H9 (cell line): ENCODE measurements at places on chromosomes 16 and 17. TPM values are rescaled to one million over a fixed set of nuclear protein-coding genes. Genes with fewer than 3 reads are reported as not detected.

- H3K36me3 ChIP-seq: peaks cover 3% of the 10 kb centered on the region; the same call in 1 of the 3 replicates
- no peak overlapping the region; the same call in 2 of the 3 replicates for H3K4me3 ChIP-seq
- no peak overlapping the region for H3K27ac ChIP-seq
- no peaks in the 10 kb centered on the region for H3K27me3 ChIP-seq
Measured at GRCh38 chr16:71407731-71408130, 34.1 kb downstream of the TLE7 start.

GRCh38 chr16:354971-355461 is 2.5 kb upstream of the AXIN1 start:
- no peak overlapping the region for H3K27ac ChIP-seq
- H3K4me1 ChIP-seq: no peaks in the 10 kb centered on the region
- DNase-seq: no peak
- H3K4me3 ChIP-seq: no peak overlapping the region
- no peaks in the 10 kb centered on the region for H3K36me3 ChIP-seq
- H3K27me3 ChIP-seq: no peaks in the 10 kb centered on the region

The FA2H gene
- 25.1 and 26.6 TPM in 2 replicates for total RNA-seq

DNA sequence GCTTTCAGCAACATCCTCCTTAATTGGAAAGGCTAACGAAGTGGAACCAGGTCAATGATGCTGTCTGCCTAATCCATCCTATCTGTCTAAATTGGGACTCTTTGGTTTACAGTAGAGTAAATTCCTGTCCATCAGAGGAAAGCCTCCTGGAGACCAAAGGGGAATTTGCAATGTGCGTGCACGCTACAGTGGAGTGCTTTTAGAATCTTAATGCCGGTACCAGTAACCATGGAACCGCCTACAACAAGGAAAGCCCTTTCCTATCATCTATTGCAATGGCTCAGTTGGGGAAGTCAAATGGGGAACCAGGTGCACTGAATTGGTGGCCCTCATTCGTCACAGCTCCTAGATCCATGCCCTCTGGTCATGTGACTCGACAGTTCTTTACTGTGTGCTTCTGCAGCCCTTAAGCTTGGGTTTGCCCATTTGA is 110.1 kb downstream of the XYLT1 start:
- H3K27me3 ChIP-seq: no peaks in the 10 kb centered on the region
- peaks cover 3% of the 10 kb centered on the region; the same call in 1 of the 2 replicates for H3K4me1 ChIP-seq

The RHBDL3 gene
- 8.7 and 12.5 TPM in 2 replicates for total RNA-seq

The MOSMO gene
- total RNA-seq: 12.4 and 13.5 TPM in 2 replicates

The C17orf75 gene
- total RNA-seq: 37.4 and 40.4 TPM in 2 replicates

DNA sequence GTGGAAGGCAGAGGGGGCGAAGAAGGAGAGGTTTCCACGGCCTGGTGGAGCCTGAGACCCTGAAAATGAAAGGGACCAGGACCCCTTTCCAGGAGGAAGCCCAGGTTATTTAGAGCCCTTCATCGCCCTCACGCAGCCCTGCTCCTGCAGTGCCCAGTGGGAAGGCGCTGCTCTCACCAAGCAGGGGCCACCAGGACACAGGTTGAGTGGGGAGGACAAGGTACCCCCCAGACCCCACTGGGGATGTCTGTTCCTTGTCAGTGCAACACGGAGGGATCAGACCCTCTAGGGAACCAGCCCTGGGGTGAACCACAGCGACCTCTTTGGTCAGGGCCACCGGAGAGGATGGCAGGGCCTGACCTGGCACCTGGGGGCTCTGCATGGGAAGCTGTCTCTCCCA is 163.9 kb downstream of the C16orf95 start:
- H3K4me3 ChIP-seq: no peak overlapping the region
- peaks cover 7% of the 10 kb centered on the region for H3K36me3 ChIP-seq
- H3K27me3 ChIP-seq: no peaks in the 10 kb centered on the region
- no peaks in the 10 kb centered on the region for H3K4me1 ChIP-seq

DNA sequence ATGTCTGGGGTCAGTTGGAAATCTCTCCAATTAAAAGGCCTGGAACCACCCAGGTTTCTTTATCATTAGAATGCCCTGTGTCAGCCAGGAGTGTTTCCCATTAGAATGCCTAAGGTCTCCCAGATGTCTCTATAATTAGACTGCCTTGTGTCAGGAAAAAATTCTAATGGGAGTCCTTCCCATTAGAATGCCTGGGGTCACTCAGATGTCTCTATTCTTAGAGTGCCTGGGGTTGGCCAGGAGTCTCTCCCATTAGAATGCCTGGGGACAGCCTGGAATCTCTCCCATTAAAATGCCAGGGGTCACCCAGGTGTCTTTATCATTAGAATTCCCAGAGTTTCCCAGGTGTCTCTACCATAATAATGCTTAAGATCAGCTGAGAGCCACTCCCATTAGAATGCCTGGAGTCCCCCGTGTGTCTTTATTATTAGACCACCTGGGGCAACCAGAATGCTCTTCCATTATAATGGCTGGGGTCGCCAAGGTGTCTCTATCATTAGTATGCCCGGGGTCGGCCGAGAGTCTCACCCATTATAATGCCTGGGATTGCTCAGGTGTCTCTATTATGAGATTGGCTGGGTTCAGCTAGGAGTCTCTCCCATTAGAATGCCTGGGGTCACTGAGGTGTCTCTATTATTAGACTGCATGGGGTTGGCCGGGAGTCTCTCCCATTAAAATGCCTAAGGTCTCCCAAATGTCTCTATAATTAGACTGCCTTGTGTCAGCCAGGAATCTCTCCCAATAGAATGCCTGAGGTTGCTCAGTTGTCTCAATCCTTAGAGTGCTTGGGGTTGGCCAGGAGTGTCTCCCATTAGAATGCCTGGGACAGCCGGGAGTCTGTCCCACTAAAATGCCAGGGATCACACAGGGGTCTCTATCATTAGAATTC is 2254.6 kb downstream of the TP53TG3F start:
- no peaks in the 10 kb centered on the region for H3K4me1 ChIP-seq
- no peak overlapping the region for H3K4me3 ChIP-seq
- no peak for DNase-seq
- H3K27me3 ChIP-seq: no peaks in the 10 kb centered on the region
- H3K27ac ChIP-seq: no peak overlapping the region

The ABCA8 gene
- not detected in 2 replicates for total RNA-seq

The ST6GALNAC1 gene
- total RNA-seq: not detected in 2 replicates

The TXNL4B gene
- total RNA-seq: 9.9 and 10.3 TPM in 2 replicates

The HES7 gene
- total RNA-seq: 0.26 and 0.33 TPM in 2 replicates

The CHMP6 gene
- total RNA-seq: 23.4 and 25.0 TPM in 2 replicates

The PLA2G10 gene
- 1.0 and 2.2 TPM in 2 replicates for total RNA-seq

DNA sequence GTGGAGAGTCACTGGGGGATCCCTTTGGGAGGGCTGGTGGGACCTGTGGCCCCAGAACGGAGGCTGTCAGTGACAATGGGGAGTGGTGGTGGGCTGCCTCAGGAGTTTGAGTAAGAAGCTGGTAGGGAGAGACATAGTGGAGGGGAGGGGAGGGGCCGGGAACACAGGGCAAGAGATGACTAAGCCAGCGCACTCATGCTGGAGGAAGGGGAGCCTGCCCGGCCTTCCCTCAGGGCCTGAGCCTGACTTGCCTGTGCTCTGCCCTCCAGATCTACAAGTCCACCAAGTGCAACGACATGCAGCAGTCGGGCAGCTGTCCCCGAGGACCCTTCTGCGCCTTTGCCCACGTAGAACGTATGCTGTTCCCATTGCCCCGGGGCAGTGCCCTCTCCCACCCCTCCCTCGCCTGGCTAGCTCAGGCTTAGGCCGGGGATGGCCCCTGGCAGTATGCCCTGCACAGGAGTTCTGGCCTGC is 29.3 kb downstream of the UNC13D start:
- no peak overlapping the region for H3K27ac ChIP-seq
- H3K4me1 ChIP-seq: no peaks in the 10 kb centered on the region

The OTOP2 gene
- total RNA-seq: 0.11 TPM in 1 of 2 replicates, not detected in the other

The NTN1 gene
- 1.2 and 1.3 TPM in 2 replicates for total RNA-seq

GRCh38 chr17:67569015-67569451 is 148.7 kb upstream of the NOL11 start:
- no peaks in the 10 kb centered on the region for H3K27me3 ChIP-seq
- no peaks in the 10 kb centered on the region for H3K4me1 ChIP-seq
- peaks cover 28% of the 10 kb centered on the region for H3K36me3 ChIP-seq
- H3K27ac ChIP-seq: no peak overlapping the region

DNA sequence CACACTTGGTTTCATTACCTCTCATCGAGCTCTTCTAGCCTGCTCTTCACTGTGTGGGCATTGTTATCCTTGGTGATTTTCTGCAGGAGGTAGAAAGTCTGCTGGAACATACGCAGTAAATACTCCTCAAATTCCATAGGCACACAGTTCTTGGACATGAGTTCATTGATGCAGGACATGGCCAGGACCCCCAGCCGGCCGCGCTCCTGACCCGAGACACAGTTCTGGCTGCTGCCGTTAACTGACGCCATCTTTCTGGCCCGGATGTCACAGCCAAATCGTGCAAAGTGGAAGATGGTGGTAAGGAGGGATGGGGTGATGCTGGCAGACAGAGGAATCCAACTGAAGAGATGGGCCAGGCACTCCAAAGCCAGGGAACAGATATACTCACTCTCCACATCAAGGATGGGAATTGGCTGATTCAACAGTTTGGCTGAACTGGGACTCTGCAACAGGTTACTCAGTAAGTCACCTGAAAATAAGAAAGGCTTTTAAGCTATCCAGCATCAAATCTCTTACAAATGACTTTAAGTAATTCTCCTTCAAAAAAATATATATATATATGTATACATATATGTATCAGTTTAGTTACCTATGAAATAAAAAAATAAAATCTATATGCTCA is 55.6 kb downstream of the XPO6 start:
- peaks cover 14% of the 10 kb centered on the region; the same call in 2 of the 3 replicates for H3K36me3 ChIP-seq
- no peak overlapping the region for H3K27ac ChIP-seq
- no peak for DNase-seq
- H3K4me1 ChIP-seq: no peaks in the 10 kb centered on the region
- no peaks in the 10 kb centered on the region for H3K27me3 ChIP-seq
